Right lung (tissue), 10 donors: ENCODE measurements at places on chromosomes 6 and 20. TPM values are rescaled to one million over a fixed set of nuclear protein-coding genes. Genes with fewer than 3 reads are reported as not detected.

The CCM2L gene
- polyA plus RNA-seq = 14.2 TPM

The SIRPB2 gene
- 2.7 TPM for polyA plus RNA-seq

The TCP11 gene
- 1.5 TPM for polyA plus RNA-seq

The DEFB132 gene
- polyA plus RNA-seq = not detected

The EDN3 gene
- 25.4 TPM for polyA plus RNA-seq

The THBD gene
- polyA plus RNA-seq = 45.2 TPM

The CD93 gene
- 154 TPM for polyA plus RNA-seq

The ZBTB22 gene
- polyA plus RNA-seq = 26.9 TPM

The ABRACL gene
- 29.3 TPM for polyA plus RNA-seq

The BIRC7 gene
- 0.28 TPM for polyA plus RNA-seq

The DUSP15 gene
- polyA plus RNA-seq = 9.5 TPM

DNA sequence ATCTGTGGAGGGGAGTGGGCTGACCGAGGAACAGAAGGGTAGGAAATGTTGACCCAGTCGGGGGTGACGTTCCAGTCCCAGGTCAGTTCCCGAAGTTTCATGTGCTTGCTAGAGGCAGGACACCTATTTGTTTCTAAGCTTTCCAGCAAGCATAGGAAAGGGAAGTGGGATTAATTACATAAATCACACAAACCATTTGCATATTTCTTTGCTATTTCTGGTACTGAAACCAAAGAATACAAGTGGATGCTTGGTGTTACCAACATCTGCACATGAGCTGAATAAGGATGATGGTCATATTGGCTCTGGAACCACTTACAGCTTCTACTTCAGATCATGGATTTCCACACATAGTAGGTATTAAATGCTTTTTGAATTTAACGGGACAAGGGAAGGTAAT is 546.5 kb downstream of the PRKN start:
- no peak for DNase-seq

GRCh38 chr20:658202-658601 is 5.2 kb upstream of the SRXN1 start:
- no peak for DNase-seq

DNA sequence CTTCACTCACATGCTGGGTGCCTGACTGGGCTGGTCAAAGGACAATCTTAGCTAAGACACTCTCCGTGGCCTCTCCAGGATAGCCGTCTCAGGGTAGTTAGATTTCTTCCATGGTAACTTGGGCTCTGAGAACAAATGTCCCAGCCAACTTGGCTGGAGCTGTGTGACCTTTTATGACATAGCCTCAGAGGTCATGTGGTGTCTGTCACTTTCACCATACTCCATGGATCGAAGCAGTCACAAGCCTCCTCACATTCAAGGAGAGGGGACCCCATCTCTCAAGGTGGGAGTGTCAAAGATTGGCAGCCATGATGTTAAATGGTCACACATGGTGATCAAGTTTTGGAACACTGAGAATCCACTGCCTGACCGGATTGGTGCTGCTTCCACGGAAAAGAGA is 190.9 kb upstream of the SUPT3H start:
- DNase-seq = no peak

DNA sequence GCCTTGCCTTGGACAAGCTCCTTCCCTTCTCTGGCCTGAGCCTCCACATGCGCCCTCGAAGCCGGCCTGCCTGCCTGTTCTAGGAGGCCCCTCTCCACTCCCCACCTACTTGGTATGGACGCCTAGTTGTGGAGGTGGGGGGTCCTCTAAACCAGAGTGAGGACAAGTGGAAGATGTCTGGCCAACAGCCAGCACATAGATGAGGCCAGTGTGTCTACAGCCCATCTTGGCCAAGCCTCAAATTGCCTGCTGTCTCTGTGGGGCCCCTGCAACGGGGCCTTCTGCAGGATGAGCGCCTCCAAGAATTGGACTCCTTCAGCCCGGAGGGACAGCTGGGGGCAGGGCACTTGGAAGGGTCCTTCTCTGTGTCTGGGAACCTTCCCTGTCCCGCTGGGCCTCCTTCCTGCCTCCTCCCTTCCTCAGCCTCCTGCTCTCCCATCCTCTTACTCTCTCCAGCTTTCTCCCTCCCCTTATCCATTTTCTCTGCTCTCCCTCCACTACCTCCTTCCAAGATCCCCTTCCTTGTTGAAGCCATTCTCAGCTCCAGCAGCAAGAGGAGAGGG is 1.6 kb downstream of the MDFI start:
- DNase-seq = peak; percentile 83

DNA sequence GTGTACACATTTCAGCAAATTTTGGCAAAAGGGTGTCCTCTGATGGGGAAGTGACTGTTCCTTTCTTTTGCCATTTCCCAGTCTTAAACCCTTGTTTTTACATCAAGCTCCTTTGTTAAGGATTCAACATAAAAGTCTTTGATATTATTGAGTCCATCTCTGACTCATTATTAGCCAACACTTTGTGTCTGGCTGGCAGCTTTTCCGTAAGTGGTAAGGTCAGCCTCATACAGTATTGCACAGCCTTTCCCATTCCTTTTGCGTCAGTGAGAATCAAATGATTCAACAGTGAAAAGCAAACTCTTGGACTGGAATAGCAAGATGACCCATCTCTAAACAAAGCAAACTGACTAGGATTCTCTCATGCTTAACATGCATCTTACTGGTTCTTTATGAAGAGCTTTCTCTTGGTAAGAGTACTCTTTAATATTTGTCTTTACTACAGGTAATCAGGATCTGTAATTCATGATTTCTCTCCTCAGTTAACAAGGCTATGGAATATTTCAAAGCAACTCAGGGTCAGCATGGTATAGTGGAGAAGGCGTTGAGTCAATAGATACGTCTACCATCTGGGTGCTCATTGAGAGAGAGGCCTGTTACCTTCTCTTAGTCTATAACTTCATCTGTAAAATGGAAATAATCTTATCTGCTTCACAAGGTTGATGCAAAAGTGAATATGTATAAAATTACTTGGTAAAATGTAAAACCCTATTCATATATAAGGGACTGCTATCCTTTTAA is 183.6 kb downstream of the PRL start:
- peak; percentile 42 for DNase-seq

DNA sequence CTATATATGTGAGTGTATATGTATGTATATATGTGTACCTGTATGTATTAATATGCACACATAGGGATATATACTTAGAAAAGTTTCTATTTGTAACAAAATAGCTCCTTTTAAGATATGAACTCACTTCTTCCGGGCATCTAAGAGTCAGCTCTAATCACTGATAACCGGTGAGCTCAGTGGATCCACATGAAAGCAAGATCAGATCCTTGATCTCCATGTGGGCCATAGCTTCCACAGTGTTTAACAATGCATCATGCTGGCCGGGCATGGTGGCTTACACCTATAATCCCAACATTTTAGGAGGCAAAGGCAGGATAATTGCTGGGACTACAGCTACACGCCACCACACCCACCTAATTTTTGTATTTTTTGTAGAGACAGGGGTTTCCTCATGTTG is 52.6 kb downstream of the ECT2L start:
- no peak for DNase-seq

- DNase-seq = no peak
Observed at GRCh38 chr6:16092140-16092539, 36.7 kb upstream of the MYLIP start.

- peak; percentile 45 for DNase-seq
Observed at GRCh38 chr6:124963416-124963785, 1.2 kb downstream of the RNF217 start.

DNA sequence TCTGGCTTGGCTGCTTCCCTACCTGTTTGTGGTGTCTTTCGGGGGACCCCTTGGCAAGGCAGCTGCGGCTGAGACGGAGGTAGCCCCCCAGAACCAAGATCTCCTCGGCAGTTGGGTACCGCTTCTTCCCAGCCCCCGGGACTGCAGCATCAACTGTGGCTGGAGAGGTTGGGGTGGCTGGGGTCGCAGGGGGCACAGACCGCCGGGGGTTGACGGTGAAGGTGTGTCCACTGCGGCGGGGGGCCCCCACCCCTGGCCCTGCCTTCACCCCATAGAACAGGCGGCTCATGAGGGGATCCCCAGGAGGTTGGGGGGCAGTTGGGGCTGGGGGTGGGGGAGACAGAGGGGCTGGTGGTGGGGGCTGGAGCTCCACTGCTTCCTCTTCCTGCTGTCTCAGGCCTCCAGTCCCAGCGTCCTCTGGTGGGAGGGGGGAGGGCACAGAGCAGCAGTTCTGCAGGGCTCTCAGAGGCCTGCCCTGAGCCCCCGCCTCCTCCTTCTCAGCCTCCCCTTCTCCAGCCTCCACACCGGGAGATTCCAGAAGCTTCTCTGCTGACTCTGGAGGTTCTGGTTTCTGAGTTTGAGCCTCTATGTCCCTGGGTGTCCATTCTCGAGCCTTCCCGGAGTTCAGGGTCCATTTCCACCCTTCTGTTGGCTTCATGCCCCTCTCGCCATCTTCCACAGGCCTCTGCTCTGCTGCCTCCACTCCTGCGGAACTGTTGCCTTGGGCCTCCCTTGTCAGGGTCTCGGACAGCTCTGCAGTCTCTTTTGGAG is 1.9 kb downstream of the PPP1R18 start:
- DNase-seq = no peak

DNA sequence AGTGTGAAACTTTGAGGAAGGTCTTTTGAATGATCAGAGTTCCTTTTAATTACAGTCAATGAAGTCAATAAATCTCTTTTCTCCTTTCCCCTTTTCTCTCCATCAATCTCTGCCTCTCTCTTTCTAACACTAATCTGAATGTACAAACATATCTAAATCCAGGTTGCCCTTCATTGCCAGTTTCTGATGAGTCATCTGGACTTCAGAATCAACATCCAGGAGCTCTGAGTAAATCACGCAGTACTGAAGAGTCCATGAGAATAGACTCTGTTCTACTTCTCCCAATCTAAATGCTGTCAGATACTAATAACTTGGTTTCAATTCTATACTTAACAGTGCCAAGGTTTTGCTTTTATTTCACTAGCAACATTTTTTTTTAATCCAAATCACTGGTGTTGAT is 238.7 kb upstream of the THEMIS start:
- DNase-seq = no peak

DNA sequence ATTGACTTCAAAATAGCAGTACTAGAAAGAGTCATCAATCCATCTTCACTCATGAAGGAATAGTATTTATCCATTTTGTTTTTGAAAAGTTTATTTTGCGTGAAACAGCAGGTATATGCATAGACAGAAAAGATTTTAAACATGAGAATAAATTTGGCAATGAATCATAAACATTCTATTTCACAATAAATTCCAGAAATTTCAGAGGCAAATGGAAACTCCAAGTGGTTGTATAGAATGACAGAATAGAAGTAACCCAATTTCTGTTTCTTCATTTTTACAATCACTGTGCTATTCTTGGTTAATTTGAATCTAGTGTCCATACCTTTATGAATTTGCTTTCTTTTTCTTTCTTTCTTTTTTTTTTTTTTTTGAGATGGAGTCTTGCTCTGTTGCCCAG is 173.0 kb upstream of the ECI2 start:
- DNase-seq = no peak

GRCh38 chr20:56552911-56553629 is 20.0 kb downstream of the FAM209B start:
- no peak for DNase-seq

DNA sequence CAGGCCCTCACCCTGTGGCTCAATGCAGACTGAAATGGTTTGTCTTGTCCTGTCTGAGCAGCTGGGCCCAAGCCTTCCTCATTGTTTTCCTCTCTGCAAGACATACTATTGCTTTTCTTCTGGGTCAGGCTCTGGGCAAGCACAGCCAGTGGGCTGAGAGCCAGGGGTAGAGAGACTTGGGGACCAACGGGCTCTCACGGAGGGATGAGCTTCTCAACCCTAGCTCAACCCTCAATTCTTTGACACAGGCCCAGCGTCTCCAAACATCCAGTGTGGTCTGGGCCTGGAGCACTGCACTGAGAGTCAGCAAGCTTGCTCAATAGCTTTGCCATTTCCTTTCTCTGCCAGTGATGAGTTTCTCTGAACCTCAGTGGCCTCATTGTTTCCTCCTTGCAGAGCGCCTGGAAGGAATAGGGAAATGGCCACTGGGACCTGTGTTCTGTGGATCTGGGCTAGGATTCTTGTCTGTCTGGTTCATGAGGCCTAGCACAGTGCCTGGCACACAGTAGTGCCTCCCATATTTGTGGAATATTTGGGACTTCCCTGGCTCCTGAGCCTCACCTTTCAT is 9.3 kb downstream of the ANGPT4 start:
- no peak for DNase-seq

DNA sequence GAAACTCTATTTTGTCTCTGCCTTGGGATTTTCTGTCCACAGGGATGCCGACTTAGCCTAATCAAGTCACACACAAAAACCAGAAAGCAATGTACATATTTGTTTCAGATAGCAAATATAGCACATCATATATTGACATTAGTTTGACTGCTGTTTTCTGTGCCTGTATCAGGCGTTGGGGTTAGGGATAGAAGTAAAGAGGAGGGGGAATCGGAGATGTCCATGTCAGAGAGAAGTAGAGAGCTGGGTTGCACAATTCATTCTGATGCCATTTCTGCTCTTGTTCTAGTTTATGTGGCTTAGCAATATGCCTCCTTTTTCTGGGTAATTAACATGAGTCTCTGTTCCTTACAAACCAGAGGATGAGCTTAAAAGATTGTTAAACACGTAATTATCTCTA is 14.7 kb upstream of the IPCEF1 start:
- no peak for DNase-seq

- DNase-seq = no peak
Observed at GRCh38 chr20:38094373-38094891, 60.9 kb downstream of the RPRD1B start.

DNA sequence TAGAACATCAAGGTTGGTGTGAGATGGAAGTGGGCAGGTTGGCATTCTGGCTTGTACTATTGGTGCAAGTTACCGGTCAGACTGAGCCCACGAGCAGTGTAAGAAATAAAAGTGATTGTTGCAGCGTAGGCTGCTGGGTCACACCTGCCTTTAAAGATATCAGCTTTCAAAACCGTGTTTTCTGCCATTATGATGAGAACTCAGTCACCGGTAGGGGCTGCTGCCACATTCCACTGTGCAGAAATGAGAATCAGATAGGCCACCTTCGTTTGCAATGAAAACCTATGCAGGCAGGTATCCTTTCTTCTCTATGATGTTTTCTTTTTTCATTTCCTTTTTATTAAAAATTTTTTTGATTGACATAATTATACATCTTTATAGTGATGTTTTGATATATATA is 168.5 kb downstream of the MYLK4 start:
- DNase-seq = no peak

DNA sequence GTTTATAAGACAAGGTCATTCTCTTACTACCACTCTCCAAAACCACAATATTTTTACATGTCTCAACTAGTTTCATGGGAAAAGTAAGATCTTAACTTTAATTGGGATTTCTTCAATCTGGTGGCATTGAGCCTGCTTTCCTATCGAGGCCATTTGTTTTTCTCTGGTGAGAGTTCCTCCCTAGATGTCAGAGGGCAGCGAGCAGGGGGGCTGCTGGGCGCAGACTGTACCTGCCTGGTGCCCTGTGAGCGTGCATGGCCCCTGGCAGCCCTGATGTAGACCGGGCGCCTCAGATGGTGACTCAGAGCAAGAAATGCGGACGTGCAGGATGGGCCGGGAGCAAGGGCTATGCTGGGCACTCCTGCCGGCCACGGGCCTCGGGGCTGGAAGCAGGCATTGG is 27.2 kb downstream of the ERMARD start:
- DNase-seq = no peak
